Endothelial cell (in vitro differentiated cells): ENCODE measurements at places on chromosomes 6 and 20.

DNA sequence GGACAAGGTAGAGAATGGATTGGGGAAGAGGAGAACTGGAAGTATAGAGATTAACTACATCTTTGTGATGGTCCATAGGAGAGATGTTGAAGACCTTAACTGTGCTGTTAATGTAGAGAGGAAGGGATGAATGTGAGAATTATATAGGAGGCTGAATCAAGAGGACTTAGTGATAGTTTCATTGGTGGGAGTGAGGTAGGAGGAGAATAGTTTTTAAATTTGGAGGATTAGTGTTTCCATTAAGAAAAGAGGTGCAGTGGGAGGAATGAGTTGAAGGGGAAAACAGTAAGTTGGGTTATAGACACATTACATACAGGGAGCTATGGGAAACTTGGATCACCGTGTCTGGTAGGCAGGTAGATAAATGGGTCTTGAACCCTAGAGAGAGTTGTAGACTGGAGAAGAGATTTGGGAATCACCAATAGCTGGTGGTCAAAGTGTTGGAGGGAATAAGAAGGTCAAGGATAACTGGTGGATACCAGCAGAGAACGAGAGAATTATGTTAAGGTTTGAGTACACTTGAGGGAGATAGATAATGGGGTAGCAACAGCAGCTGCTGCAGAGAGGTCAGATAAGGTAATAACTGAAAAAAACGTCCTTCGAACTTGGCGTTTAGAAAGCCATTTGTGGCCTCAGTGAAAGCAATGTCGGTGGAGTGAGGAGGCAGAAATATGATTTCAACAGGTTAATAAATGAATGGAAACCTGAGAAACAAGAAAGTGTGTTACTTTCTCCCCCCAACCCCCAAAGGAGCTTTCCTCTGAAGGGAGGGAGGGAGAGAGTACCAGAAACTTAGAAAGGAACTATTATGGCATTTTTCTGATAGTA, 3.1 kb downstream of the C6orf89 start:
- no peak for DNase-seq

DNA sequence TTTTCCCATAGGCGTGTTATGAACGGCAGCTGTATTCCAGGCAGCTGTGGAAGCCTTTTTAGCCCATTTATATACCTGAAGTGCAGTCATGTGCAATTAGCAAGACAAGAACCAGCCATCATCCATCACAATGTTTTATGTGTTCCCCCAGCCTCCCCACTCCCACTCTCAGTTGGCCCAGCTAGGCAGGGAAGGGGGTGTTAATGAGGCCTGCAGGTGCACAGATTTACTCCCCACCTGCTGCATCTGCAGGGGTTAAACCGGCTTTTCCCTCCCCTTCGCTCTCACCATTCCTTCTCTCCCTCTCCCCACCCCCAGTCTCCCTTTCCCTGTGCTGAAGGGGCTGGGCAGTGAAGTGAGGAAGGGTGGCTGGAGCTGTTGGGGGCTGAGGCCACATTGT, 149.8 kb upstream of the AKAP12 start:
- no peak for DNase-seq

GRCh38 chr6:99559057-99559456, 9.4 kb downstream of the CCNC start:
- no peak for DNase-seq

- no peak for DNase-seq
These were observed 17.9 kb upstream of the ZBTB2 start for GRCh38 chr6:151409260-151409659.

- DNase-seq = no peak
These were observed 467.1 kb upstream of the EPHA7 start for GRCh38 chr6:93886416-93886815.

GRCh38 chr6:115717472-115717871, 343.2 kb downstream of the FRK start:
- no peak for DNase-seq

DNA sequence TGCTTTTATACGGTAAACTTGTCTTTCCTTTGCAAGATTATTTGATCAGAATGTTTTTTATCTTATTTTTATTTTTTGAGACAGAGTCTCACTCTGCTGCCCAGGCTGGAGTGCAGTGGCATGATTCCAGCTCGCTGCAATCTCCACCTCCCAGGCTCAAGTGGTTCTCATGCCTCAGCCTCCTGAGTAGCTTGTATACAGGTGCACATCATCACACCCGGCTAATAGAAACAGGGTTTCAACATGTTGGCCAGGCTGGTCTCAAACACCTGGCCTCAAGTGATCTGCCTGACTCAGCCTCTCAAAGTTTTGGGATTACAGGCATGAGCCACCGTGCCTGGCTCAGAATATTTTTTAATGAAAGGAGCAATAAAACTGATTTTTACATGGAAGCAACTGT, 8.9 kb upstream of the LPIN3 start:
- no peak for DNase-seq

- DNase-seq = no peak
These were observed 205.0 kb upstream of the EPHA7 start for GRCh38 chr6:93624408-93624807.

DNA sequence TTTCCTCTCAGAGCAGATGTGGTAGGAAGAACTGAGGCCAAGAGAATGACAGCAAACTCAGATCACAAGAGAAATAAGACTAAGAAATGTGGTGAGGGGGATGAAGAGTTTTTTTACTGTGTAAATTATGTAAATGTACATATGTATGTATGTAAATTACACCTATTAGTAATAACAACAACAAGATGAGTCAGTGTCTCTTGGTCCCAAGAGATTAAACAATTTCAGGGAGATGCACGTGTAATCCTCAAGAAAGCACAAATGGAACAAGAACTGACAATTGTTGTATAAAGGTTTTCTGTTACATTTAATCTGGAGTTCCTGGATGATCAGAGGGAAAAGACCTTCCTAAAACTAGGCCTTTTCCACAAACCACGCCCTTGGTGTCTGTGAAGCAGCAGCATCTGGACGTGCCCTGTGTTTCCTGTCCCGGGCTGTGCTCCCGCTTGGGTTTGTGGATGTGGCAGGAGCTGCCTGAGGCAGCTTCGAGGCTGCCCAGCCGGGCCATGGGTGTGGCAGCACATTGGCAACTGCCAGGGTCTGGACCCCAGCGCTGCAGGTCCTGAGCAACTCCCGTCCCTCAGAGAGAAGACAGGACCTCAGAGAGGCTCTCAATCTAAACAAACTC, 994 bp downstream of the CLDN20 start:
- DNase-seq = no peak

GRCh38 chr20:22563062-22563965, 21.1 kb downstream of the FOXA2 start:
- no peak for DNase-seq

DNA sequence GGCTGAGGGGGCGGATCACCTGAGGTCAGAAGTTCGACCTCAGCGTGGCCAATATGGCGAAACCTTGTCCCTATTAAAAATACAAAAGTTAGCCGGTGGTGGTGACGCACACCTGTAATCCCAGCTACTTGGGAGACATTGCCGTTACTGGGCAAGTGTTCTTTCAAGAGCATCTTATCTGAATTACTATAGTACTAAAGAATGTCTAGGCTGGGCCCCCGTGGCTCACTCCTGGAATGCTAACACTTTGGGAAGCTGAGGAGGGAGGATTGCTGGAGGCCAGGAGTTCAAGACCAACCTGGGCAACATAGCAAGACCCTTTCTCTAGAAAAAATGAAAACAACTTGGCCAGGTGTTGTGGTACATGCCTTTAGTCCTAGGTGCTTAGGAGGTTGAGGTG, 859 bp upstream of the ZFP57 start:
- DNase-seq = no peak

GRCh38 chr6:109612268-109612667, 78.7 kb downstream of the AK9 start:
- no peak for DNase-seq

- DNase-seq = no peak
These were observed 32.4 kb upstream of the CAP2 start for GRCh38 chr6:17361013-17361412.
